ENCODE measurements at places on chromosomes 12 and 14.

DNA sequence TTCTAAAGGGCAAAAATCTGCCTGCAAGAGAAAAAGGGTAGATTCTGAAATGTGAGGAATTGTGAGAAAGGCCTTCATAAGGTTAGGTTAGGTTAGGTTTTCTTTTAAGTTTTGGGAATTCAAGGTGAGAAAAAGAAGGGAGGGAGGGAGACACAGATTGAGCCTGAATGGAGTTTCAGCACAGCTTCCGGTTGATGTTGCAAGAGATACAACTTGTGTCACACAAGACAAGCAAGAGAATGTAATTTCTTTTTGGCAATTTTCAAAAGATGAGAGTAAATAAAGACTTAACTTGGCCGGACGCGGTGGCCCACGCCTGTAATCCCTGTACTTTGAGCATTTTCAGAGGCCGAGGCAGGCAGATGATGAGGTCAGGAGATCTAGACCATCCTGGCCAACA lies 63.8 kb downstream of the CPSF2 start:
- DNase-seq, result no peak

DNA sequence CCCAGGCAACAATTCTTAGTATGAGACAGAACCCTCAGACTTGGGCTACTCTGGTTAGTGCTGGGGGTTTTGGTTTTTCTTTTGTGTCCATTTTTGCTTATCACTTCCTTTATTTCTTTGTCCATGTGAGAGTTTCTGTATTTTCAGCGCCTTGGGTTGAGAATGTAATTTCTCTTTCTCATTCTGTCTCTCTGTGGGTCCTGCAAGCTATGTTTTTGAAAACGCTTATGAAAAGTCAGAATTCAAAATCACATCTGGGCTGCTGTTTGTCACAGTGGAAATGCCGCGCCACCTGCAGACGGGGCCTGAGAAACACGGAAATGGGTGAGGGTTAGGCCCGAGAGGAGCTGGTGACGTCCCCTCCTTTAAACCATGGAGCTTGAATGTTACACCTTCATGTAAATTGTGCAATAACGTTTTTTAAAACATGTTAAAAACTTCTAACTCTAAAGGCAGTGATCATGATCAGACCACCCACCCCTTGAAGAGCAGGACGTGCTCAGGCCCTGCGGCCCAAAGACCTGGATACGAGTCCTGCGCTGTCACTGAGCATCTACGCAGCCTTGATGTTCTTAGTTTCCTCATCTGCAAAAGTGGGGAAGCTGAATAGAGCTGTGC lies 26.1 kb downstream of the JDP2 start:
- no peak for DNase-seq

- no peak for DNase-seq
These were observed 427.5 kb upstream of the MGAT4C start for GRCh38 chr12:86683568-86684304.

DNA sequence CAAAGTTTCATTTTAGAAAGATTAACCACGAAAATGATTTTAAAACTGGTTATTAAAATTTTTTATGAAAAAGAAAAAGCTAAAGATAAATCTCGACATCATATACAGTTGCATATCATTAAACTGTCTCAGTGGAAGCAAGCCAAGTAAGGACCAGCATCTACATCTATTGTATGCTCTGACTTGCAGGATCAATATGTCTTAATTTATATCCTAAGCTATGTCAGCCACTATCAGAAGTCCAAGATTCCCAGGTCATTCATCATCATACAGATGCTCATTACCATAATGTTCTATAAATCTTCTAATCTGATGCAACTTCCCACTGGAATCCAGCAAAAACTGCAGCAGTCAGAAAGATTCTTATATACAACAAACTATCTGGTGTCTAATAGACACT lies 43.5 kb downstream of the CMAS start:
- no peak for DNase-seq

DNA sequence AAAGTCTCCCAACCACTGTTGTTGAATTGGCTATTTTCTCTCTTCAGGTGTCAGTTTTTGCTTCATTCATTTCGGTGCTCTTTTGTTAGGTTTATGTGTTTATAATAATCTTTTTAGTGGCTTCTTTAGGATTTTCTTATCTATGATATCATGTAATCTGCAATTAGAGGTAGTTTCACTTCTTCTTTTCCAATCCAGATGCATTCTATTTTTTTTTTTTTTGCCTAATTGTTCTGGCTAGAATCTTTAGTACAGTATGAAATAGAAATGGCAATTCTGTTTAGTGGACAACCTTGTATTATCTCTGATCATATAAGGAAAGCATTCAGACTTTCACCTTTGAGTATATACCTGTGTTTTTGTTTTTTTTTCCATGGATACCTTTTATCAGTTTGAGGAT lies 17.4 kb downstream of the CNOT2 start:
- no peak for DNase-seq

Data from NCI-H510A treated with DMSO at 0.1 percent for 48 hours (cell line).